ENCODE measurements at places on chromosomes 2 and 18.

- no peak for DNase-seq
Observed at GRCh38 chr2:55810622-55811020, 113.0 kb downstream of the EFEMP1 start.

- DNase-seq, result no peak
Observed at GRCh38 chr2:70570041-70570661, 16.5 kb upstream of the TGFA start.

- DNase-seq, result no peak
Observed at GRCh38 chr2:102014041-102014345, 22.2 kb downstream of the IL1R2 start.

- no peak for DNase-seq
Observed at GRCh38 chr2:70202236-70202806, 11.5 kb upstream of the C2orf42 start.

- no peak for DNase-seq
Observed at GRCh38 chr2:144351687-144352086, 168.2 kb downstream of the ZEB2 start.

DNA sequence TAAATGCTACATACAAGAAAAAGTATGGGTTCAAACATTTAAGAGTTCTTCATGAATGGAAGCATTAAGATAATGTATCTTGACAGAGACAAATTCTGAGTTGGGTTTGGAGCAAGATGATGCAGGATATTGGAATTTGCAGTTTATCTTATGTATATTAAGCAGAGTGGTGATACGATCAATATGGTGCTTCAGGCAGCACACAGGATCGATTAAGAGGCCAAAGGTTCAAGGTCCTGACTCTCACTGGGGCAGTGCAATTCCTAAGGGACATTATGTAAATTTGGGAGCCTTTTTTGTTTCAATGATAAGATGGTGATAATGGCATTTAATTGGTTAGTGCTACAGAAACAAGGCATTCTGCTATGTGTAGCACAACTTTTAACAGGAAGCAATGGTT is 381.9 kb downstream of the KCNJ3 start:
- DNase-seq, result no peak

- no peak for DNase-seq
Observed at GRCh38 chr2:216690853-216691741, 4.3 kb downstream of the IGFBP5 start.

DNA sequence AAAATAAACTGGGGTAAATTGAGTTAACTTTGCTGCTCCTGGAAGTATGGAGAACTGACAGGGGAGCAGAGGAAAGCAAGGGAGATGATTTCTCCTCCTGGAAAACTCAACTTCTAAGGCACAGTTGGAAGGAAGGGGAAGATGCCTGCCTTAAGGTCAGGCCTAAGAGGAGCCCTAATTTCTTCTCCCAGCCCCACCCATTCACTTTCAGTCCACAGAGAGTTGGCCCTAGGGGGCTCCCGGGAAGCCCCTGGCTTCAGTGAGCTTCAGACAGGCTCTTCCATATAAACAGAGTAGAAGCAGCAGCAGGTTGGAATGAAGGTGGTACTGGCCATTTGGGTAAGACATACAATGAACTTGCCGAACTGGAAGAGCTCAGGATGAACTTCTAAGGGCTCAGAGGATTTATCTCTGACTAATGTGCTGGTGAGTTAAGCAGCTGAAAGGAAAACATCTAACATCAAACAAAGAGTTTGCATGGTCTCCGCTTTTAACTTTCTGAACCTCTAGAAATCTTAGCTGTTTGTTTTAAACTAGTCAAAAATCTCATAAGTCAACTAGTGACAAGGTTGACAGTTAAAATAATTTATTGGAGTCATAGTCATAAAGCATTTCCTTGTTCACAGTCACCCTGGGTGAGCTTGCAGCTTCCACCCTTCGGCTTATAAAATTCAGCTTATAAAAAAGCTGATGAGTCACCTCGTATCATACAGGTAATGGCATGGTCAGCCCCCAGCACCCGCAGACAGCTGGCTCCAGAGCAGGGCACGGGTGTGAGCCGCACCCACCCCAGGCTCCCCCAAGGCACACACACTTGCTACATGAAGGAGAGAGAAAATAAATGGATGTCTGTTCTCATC is 9.8 kb downstream of the MALL start:
- no peak for DNase-seq

DNA sequence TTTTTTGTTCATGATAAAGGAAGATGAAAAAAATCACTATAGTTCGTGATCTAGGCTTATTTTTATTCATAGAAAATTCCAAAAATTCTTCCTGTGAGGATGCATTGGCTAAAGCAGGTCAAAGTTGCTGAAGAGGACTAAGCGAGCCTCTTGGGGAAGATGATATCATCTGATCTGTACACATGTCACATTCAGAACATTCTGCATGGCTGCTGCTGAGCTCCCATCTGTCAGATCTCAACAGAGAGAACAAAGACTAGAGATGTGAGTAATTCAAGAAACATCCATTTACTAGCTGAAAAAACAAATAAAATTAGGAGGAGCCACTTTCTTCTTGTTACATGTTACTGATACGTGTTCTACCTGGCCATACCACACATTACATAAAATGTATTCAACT is 518.6 kb upstream of the FSIP2 start:
- no peak for DNase-seq

DNA sequence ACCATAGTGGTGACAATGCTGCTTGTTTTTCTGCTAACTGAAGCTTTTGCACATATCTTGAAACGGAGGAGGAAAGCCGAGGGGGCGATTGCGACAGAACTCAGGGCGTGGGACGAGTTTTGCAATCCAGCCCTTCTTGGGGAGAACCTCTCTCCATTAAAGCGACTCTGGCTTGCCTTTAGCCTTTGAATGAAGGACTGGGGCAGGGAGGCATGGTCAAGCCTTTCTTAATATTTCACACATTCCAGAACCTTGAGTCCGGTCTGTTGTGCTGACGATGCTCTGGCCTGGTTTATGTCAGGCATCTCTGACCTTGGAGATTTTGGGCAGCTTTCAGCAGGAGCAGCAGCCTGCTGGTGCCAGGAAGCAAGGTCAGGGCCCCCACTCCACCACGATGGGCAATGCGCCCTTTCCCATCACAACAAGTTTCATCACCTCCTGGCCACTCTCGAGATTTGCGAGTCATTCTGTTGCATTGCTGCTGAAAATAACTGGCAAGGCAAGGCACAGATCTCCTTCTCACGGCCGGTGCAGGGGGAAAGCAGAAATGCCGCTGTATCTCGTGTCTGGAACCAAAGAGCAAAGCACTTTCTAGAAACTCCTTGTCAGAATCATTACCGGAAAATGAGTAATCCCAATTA is 10.8 kb downstream of the EMILIN2 start:
- DNase-seq, result no peak

DNA sequence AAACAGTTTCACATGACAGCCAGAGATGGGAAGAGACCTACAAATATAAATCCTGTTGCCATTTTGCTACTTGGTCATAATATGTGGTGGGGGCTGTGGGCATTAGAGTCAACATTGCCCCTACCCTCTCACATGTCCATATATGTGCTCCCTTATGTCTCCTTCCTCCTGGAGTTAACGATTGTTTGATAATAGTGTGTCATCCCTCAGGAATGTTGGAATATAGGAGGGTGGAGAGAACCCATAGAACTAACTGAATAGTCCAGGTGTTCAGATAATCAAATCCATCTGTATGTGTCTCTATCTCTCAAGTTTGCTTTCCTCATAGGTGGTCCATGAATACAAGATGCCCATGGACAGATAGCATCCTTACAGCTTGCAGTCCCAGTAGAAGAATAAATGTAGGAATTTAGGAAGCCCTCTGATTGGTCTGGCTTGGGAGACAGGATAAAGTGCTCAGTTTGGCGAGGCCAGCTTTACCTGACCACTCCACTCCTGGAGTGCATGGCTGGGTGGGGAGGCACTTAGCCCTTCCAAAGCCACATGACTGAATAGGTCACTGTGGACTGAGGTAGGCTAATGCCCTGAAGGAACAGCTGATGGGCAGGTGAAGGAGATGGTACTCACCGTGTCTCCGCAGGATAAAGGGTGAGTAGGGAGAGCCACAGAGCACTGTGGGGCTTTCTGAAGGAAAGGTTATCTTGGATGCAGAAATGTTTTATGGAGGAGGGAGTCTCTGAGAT is 166.9 kb downstream of the CDCA7 start:
- DNase-seq, result no peak

GRCh38 chr2:81007104-81007503 is 702.6 kb upstream of the LRRTM1 start:
- DNase-seq, result no peak

DNA sequence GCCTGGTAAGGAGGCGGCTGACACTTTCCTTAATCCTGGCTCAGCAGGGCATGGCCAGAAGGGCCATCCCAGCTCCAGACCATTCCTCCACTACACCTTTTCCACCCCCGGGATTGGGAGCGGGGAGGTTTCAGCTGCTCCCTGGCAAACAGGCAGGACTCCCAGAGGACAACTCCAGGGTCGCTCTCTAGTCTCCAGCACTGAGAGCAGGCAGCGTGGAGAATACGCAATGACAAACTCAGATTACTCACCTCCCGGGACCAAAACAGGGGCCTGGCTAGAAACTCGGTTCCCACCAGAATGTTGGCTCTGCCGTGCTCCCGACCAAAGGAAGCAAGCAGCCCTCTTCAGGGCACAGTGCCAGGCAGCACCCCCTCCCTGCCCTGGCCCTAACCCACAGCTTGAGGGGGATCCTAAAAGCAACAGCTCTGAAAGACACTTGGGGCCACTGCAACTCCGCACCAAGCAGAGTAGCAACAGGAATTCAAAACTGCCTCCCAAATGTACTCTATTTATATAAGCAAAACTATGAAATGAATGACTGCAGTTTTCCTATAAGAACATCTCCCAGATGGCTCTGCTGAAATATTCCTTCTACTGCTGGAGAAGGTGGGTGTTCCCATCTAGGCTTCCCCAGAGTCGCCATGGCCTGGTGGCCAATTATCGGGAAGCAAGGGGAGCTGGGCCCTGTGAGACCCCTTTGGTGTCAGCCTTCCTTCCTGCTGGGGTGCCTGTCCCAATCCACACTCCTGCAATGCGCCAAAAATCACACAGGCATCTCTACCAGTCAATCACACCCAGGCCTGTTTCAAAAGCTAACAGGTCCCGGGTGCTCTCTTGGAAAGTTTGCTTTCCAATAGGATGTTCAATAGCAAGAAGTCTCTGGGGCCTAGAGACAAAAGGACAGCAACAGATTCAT is 61.2 kb upstream of the POMC start:
- DNase-seq, result no peak

- DNase-seq, result no peak
Observed at GRCh38 chr2:20172273-20173055, 52.5 kb downstream of the SDC1 start.

DNA sequence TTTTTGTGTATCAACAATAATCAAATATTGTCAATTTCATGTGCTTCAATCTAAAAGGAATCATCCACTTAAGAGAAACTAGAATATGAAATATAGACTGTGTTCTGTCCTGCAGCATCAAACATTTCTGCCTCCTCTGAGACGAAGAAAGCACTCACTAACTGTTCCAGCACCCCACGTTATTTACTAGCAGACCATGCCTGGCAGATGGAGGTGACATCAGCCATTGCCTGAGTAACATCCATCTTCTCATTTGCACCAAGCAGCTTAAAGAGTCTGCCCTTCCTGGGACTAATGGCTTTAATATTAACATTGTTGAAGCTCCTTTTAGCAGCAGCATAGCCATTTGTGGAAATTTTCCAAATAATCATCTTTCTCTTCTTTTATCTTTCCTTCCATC is 25.7 kb downstream of the SGPP2 start:
- DNase-seq, result no peak

- no peak for DNase-seq
Observed at GRCh38 chr2:73972846-73973245, 11.9 kb upstream of the TET3 start.

- no peak for DNase-seq
Observed at GRCh38 chr18:8816816-8817215, 111.5 kb downstream of the MTCL1 start.

- DNase-seq, result no peak
Observed at GRCh38 chr2:17171446-17172049, 346.7 kb downstream of the RAD51AP2 start.

GRCh38 chr2:159249990-159250715 is 36.4 kb downstream of the WDSUB1 start:
- no peak for DNase-seq

DNA sequence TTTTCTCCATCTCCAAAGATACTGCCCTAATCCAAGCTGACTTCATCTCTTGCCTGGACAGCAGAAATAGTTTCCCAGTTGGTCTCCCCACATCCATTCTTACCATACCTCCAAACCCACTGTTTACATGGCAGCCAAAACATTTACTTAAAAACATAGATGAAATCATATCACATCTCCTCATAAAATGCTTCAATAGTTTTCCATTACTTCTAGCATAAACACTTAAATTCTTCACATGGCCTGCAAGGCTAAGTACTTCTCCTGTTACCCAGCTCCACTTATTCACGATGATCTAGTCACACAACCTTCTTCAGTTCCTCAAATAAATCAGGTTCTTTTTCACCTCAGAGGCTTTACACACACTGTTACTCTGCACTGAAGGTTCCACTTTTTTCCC is 185.8 kb upstream of the ACVR2A start:
- no peak for DNase-seq

DNA sequence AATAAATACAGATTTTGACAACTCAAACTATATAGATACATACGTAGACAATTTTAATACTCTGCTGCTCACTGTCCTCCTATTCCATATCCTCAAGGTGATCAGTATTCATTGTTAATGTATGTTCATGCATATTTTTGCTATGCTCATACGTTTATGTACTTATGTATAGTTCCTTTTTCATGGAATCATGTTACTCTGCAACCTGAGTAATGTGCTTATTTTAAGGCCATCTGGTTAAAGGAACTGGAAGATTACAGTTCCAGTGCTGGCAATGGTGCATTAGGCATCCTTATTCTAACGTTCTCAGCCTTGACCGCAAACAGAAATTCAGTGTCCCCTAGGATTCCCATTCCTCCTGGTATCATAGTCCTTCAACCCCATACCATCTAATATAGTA is 385.0 kb upstream of the TNP1 start:
- DNase-seq, result no peak

DNA sequence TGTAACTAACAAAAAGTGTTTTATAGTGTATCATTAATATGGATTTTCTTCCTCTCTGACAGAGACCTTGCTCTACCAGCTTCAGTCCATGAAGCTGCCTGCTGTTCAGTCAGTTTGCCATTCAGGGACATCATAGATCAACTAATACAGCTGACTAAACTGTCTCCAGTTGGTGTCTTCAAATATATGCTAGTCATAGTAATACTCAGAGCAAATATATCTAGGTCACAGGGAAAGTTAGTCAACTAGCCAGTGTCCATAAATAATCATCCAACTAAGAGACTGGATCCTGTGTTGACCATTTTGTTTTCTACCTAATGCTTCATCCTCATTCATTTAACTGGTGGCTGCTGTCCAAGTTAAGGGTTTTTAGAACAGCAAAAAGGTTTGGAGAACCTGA is 38.2 kb upstream of the LRPPRC start:
- DNase-seq, result no peak
